ENCODE measurements at places on chromosomes 12 and 14. TPM values are rescaled to one million over a fixed set of nuclear protein-coding genes. Genes with fewer than 3 reads are reported as not detected.

Gene KLRK1
- total RNA-seq, result not detected

Gene TOX4
- 30.5 TPM for total RNA-seq

GRCh38 chr14:38056270-38056669 lies 151.4 kb upstream of the SSTR1 start:
- DNase-seq, result no peak

GRCh38 chr14:53412819-53413675 lies 259.9 kb upstream of the DDHD1 start:
- DNase-seq, result no peak

DNA sequence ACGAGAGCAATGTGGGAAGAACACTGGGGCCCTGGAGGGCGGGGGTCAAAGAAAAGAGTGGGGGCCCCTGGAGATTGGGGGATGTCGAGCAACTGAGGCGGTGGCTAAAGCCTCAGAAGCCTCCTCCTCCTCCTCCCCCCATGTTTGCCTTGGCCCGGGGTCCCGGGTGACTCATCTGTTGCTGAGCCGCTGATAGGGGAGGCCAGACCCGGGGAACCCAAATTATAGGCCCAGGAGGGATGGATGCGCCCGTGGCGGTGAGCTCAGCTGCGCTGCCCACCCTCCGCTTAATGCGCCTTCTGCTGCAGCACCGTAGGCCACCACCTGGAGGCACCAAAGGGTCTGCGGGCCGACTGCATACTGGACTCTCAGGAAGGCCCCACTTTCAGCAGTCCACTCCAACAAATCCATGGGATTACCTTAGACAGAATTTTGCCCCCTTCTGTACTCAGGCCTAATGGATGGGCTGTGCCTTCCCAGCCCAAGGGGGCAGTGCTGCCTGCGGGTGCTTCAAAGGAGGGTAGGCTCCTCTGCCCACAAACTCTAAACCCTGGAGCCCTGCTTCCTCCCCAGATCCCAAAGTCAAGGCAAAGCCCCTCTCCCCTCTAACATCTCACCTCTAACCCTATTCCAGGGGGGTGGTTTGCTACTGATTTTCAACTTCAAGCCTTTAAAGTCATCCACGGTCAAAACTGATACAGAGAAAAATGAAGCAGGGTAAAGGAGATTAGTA lies 2.6 kb upstream of the WNT10B start:
- DNase-seq, result no peak

GRCh38 chr12:130880411-130880885 lies 8.6 kb downstream of the RAN start:
- DNase-seq, result no peak
